ENCODE measurements at places on chromosomes 1 and 21. TPM values are rescaled to one million over a fixed set of nuclear protein-coding genes. Genes with fewer than 3 reads are reported as not detected.

- no peak for DNase-seq
Measured at GRCh38 chr1:231139659-231140654, 21.9 kb upstream of the TRIM67 start.

DNA sequence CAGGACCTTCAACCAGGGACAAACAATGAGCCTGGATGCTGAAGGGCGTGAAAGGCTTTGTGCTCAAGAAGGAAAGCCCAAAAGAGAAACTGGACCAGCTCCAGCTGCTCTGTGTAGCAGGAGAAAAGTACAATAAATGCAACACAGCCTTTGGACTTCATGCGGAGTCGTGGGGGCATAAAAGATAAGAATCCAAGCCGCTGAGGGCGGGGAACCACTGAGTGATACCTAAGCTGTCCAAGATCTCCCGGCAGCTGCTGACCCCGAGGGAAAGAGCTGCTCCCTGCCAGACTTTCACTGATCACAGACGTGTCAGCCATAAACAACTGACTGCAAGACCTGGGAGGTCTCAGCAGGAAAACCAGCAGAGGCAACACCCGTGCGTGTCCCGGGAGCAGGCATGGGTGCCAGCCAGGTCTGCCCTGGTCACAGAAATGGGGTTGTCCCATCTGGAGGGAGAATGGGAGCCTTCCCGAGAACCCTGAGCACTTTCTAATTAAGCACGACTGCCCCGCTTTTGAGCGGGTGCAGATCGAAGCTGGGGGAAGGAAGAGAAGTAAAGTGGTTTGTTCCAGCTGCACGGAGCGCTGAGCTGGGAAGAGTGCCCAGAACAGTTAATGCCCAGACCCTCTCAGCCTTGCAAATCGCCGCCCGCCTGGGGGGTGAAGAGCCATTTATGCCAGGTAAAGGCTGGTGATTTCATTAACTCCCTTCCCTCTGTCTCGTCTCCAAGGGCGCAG, 68.3 kb upstream of the TARDBP start:
- no peak for DNase-seq

DNA sequence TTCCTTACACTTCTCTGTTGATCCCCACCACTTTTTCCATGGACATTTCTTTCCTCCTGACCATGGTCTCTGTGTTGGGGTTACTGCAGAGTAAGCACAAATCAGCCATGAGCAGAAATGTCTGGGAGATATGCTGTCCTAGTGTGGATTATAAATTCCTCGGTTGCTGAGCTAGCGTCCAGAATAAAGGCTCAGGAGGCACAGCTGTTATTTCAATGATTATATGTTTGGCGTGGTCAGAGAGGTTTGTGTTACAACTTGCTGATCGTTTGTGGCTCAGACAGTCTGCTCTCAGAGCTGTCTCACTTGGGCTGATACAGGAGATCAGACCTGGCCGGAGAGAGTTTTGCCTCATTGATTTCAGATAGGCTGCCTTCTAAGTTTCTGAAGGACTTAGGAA, 37.5 kb upstream of the LAMC2 start:
- no peak for DNase-seq

The LYSMD1 gene
- total RNA-seq, result 5.4 TPM

GRCh38 chr1:154807048-154807591, 63.0 kb downstream of the KCNN3 start:
- no peak for DNase-seq

- DNase-seq, result no peak
Measured at GRCh38 chr21:44294391-44295162, 5.3 kb upstream of the PFKL start.

DNA sequence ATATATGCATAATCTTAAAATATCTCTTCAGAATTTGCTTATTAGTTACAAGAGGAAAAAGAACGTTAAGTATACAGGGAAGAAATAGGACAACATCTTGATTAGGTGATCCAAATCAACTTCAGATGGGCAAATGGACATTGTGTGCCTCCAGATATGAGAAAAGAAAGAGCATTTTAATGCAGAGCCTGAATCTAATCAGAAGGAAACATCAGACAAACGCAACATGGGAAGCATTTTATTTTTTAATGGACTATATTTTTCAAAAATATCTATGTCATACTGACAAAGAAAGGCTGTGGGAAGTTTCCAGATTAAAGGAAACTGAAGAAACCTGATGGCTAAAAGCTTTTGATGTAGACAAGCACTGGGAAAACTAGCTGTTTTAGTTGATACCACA, 51.3 kb upstream of the HOOK1 start:
- DNase-seq, result no peak

- DNase-seq, result no peak
Measured at GRCh38 chr1:22629886-22630285, 6.5 kb upstream of the C1QA start.

- DNase-seq, result no peak
Measured at GRCh38 chr1:3915551-3916121, 15.6 kb upstream of the C1orf174 start.
